ENCODE measurements at places on chromosomes 6 and 20.
A peak's percentile ranks its signal among the peaks of the same experiment; 100 is the strongest.

DNA sequence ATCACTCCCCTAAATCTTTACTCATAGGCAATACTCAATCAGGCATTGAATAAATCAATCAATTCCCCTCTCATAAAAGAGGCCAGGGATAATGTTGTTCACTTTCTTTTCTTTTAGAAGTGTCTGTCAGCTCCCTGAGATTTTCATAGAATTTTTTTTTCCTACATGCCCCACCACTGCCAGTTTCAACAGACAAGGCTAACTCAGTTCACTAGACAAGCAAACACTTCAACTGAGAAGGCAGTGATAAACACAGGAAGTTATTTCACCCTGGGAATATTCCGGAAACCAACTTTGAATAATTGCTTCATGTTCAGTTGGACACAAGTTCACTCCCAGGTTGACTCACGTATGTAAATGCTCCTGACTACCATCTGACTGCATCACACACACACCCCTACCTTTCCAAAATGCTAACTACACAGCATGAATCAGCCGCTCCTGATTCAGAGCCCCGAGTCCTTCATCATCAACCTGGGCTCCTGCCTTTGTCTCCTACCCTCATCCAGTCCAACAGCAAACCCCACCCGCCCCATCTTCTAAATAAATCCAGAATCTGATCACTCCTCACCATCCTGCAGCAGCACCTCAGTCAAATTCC is 143.9 kb downstream of the BCAS1 start:
- no peak for DNase-seq

- DNase-seq, result peak; percentile 37
Measured at GRCh38 chr6:107244742-107245480, 129.6 kb upstream of the BEND3 start.

GRCh38 chr6:145252737-145253136 is 482.6 kb downstream of the EPM2A start:
- DNase-seq, result no peak

- DNase-seq, result no peak
Measured at GRCh38 chr20:19049514-19049913, 162.9 kb upstream of the SLC24A3 start.

GRCh38 chr6:159252955-159253508 is 83.8 kb downstream of the FNDC1 start:
- DNase-seq, result peak; percentile 92

DNA sequence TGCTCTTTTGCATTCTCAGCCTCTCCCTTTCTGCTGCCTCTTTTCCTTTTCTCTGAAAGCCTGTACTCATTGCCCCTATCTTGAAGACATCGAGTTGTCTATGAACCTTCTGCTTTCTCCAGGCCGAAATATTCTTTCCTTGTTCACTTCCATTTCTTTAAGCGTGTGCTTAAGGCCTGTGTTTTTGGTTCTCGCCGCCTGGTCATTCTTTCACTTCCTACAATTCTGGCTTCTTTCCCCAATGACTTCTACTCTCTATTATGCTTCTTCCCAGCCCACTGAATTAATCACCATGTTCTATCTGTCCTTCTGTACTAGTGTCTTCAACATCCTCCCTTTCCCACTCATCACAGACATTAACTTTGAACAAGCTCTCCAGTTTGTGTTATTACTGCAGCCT is 69.6 kb downstream of the C6orf52 start:
- DNase-seq, result no peak

DNA sequence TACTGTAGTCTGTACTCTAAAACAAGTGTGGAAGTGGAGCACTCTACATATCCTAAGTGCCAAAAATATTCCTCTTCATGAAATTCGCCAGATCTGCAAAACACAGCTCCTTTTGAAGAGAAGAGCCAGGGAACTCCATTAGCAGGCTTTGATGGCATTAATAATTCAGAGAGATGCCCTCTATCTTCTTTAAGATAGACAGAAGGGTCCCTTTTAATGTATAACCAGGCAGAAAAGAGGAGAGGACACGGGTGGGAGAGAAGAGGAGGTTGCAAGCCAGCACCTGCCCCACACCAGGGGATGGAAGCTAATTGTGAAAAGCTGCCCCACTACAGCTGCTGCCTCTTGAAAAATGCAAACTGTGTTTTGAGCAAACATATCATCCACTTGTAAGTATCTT is 3.7 kb upstream of the RFPL4B start:
- peak; percentile 77 for DNase-seq

- no peak for DNase-seq
Measured at GRCh38 chr6:112190164-112190563, 64.2 kb downstream of the LAMA4 start.

GRCh38 chr6:25487012-25487411 is 165.0 kb upstream of the SCGN start:
- DNase-seq, result no peak

DNA sequence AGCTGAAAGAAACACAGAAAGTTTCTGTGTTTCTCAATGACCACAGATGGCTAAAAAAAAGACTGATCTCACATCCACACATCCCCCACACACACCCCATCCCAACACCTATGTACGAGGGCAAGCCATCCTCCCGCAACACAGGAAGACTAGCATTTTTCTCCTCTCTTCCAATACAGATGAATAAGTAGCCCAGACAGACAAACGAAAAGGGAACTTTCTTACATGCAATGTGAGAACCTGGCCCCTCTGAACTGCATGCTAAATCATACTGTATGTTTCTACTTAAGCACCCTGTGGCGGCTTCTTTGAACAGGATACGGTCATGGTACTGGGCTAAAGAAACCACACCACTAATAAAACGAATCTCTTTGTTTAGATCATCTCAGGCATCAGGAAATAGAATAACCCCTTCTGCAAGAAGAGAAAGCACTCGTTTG is 116.2 kb downstream of the GMDS start:
- no peak for DNase-seq

DNA sequence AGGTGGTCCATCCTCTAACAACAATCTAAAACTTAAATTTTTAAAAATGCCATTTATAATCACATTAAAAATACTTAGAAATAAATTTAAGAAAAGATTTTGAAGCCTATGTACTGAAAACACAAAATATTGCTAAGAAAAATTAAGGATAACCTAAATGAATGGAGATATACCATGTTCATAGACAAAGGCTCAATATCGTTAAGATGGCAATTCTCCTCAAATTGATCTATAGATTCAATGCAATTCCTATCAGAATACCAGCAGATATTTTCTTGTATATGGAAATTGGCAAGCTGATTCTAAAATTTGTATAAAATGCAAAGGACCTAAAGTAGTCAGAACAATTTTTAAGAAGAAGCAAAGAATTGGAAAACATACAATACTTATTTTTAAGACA is 19.7 kb upstream of the UST start:
- no peak for DNase-seq

- no peak for DNase-seq
Measured at GRCh38 chr6:121677571-121677970, 242.1 kb downstream of the GJA1 start.

DNA sequence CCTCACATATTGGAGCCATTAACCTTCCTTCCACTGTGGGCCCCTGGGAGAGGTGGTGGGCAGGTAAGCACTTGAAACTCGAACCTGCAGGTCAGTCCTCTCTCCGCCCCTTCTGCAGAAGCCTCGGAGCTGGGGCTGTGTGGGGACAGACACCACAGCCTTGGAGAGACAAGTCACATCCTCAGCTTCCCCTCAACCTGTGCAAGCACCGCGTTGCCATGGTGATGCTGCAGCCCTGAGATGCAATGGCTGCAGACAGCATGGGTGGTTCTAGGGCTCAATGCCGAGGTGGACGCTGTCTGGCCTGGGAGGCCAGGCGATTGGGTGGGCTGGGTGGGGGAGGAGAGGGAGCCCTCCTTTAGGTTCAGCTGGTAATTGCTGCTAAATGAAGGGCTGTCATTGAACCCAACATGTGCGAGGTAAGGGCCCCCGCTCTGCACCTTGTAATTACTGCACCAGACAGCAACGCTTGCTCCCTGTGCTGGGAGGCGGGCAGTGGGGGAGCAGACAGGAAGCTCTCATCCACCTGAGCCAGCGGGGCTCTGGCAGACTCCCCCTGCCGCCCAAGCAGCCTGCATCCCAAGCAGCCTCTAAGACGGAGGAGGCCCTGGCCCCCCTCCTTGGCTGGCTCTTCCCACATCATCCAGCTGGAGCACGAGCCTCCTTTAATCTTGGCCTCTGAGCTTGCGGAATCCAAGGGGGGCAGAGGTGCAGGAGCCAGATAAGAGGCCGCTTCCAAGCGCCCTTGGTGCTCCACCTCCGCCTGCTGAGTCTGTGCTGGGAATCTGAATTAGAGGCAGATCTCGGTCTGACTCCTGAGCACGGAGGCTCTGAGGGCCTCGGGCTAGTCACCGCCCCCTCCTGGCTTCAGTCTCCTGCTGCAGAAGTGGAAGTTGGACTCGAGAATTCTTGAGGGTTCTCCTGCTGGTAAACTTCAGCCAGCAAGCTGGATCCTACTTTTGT is 39.8 kb upstream of the CDH22 start:
- DNase-seq, result peak; percentile 65

DNA sequence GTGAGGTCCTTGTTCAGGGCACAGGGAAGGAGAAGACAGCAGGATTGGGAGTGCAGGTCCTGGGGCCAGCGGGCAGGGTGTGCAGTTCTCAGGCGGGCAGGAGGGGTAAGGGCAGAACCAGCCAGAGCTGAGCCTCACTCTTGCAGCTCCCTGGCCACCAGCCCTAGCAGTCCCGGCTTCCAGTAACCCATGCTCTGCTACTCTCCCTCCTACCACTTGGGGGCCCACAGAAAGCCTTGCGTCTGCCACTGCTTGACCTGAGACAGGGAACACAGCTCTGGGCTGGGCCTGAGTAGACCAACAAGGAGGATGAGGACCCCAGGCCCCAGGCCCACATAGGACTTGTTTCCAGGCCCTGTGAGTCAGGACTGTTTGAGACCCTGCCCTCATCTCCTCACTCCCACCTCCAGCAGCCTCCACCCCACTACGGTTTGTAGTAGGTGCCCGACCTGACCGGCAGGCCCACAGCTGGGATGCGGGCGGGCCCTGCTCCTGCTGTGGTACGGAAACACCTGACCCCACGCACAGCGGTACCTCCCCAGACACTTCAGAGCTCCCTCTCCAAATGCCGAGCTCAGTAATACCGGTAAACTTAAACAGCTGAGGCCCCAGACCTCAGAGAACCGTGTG is 39.2 kb downstream of the KCNK5 start:
- peak; percentile 51 for DNase-seq

DNA sequence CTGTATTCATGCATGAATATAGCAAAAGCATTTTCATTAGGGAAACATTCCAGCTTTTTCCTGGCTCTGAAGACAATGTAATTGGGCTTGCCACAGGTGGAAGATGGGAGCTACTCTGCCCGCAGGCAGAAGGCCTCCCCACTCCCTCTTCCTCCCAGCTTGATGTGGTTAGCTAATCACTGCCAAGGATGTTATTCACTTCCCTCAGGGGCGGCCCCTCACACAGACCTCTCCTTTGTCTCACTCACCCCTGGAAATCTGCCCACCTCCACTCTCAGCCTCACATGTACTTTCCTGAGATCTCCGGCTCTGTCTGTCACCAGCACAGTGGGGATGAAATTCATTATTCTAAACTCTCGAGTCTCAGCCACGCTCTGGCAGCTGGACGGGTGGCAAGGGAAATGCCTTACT is 100.7 kb downstream of the ANKRD60 start:
- peak; percentile 63 for DNase-seq

DNA sequence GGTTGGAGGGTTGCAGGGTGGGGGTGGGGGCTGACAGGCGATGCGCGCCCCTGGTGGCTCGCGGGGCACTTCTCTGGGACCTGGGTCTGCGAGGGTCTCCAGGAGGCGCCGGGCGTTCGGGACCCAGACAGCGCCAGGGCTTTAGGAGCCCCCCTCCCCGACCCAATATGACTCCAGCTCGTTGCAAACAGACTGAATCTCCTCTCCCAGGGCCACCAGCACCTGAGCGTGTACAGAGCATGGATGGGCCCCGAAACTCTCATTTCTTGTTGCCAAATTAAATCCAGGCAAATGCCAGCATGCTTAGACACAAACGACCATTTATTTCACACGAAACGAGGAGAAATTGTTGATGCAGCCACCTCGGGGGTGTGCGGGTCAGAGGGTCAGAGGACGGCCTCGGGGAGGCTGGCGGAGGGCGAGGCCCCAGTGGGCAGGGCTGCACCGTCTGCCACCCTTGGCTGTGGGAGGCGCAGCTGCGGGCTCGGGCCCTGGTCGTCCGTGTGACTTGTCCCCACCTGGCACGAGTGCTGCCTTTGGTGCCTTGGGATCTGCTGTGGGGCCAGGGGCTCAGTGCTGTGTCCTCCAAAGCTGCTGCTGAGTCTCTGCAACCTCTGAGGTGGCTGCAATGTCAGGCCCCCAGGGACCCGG is 20.9 kb upstream of the GATA5 start:
- DNase-seq, result peak; percentile 77

DNA sequence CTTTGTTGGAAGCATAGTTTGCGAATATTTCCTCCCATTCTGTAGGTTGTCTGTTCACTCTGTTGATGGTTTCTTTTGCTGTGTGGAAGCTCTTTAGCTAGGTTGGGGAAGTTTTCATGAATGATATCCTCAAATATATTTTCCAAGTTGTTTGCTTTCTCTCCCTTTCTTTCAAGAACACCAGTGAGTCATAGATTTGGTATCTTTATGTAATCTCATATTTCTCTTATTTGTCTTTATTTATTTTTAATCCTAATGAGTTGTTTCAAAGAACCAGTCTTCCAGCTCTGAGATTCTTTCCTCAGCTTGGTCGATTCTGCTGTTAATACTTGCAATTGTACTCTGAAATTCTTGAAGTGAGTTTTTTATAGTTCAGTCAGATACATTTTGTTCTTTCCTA is 628.0 kb upstream of the ID4 start:
- DNase-seq, result no peak

DNA sequence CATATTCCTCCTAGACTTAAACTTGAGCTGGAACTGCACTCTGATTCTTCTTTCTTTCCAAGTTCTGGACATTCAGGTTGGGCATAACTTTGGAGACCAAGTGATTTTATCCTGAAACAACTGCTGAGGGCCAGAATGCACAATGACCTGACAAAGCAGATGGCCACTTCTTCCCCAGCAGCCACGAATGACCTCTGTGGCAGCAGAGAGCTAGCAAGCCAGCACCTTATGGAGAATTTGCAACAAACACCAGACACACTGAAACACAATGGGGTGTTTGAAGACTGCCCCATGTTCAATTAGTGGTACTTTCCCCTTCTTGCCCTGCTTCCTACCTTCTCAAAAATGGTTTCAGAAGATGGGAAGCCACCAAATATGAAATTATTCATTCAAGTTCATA is 4.2 kb upstream of the TENT5A start:
- no peak for DNase-seq

DNA sequence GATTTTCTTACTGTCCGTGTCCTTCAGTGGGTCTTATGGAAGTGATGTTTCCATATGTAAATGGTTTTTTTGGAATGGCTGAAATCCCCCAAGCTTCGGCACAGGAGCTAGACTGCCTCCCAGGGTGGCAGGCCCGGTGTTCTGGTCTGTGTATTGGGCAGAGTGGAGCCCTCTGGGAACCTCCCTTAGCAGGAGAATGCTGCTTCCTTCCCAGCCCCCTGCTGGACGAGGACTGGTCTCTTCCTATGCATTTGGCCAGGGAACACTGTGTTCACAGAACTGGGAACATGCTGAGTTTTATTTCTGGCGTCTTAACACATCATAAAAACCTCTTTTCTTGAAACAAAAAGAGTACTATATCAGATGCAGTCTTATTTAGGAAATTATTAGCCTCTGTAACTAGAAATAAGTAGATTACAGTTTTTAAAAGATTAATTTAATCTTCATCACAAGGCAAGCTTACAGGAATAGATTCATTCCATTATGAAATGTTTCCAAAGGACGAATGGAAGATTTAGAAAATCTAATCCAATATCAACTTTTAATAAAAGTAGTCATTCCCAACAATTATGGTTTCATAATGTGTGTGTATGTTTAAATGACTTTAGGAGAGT is 56.6 kb downstream of the SYTL3 start:
- peak; percentile 59 for DNase-seq

- no peak for DNase-seq
Measured at GRCh38 chr6:121187200-121187832, 147.0 kb downstream of the TBC1D32 start.

Data from eye (tissue), 1 donor.